ENCODE measurements at places on chromosomes 1 and 21. TPM values are rescaled to one million over a fixed set of nuclear protein-coding genes. Genes with fewer than 3 reads are reported as not detected.

Gene GSTM5
- not detected for total RNA-seq

- DNase-seq: no peak
These were observed 103.2 kb upstream of the KIF26B start for GRCh38 chr1:245051349-245052221.

Gene ITPKB
- total RNA-seq: 1.6 TPM

DNA sequence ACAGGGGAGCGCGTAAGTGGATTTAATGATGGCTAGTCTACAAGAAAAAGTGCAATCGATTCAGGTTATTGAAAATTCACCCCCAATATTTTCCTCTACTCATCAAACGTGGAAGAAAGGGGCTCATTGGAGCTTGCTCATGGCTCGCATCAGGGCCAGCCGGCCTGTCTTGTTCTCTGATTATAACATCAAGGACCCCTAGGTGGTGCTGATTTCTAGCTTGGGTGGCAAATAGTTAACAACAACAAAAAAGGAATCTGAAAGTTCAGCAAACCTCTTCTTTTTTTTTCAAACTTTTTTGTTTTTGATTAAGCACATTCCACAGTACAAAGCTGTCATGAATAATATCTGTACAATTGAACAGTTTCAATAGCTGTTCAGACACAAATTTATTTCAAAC, 35.8 kb upstream of the SOD1 start:
- no peak for DNase-seq

GRCh38 chr1:205259324-205259832, 31.6 kb downstream of the TMCC2 start:
- DNase-seq: no peak

GRCh38 chr1:81559662-81560350, 240.9 kb upstream of the ADGRL2 start:
- no peak for DNase-seq

- no peak for DNase-seq
These were observed 18.2 kb upstream of the RNF223 start for GRCh38 chr1:1092149-1092855.

Gene STXBP3
- total RNA-seq: 72.4 TPM

Gene HES3
- total RNA-seq: not detected

Gene IER5
- 16.8 TPM for total RNA-seq

GRCh38 chr1:169271098-169271497, 96.5 kb downstream of the NME7 start:
- DNase-seq: peak; percentile 16

Gene TMED5
- total RNA-seq: 103 TPM

GRCh38 chr21:38291874-38292273, 35.1 kb downstream of the KCNJ15 start:
- peak; percentile 53 for DNase-seq

- no peak for DNase-seq
These were observed 4.8 kb downstream of the SLC27A3 start for GRCh38 chr1:153779781-153780541.

Gene OR2L3
- not detected for total RNA-seq

DNA sequence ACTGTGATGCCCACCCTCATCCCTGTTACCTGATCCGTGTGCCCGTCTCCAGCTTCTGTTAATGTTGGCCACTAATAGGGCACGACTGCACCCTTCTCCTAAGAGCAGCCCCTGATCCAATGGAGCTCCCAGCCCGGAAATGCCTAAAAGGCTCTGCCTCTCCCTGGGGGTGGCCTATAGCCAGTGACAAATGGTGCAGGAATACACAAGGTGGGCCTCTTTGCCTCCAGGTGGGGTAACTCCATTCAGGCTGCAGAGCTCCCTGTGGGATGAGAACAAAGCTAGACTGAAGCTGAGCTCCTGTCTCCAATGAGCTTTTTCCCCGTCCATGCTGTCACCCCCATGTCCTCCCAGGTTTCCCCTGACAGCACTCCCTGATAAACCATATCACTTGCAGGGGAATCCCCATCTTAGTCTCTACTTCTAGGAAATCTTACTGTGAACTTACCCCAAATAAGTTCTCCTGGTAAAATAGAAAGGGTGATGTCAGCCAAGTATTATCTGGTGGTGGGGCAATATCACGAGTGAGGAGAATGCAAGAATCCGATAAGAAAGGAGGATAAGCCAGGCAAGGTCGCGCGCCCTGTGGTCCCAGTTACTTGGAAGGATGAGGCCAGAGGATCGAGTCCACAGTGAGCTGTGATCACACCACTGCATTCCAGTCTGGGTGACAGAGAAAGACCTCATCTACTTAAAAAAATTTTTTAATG, 18.6 kb downstream of the S100A7A start:
- no peak for DNase-seq

DNA sequence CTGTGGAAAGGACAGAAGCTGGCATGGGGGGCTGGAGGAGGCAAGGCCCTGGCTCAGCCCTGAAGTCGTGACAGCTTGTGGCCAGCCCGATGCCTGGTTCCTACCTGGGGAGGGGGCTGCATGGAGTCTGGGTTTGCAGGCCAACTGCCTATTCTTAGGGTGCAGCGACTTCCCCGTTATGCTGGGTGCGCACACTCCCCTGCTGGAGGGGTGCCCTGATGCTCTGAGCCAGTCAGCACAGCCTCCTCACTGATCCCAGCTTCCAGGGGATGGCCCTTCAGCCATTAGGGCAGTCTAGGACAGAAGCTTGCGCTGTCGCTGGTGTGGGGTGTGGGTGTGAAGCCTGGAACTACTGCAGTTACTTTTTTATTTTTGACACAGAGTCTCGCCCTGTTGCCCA, 30.0 kb upstream of the SLC19A1 start:
- DNase-seq: no peak

DNA sequence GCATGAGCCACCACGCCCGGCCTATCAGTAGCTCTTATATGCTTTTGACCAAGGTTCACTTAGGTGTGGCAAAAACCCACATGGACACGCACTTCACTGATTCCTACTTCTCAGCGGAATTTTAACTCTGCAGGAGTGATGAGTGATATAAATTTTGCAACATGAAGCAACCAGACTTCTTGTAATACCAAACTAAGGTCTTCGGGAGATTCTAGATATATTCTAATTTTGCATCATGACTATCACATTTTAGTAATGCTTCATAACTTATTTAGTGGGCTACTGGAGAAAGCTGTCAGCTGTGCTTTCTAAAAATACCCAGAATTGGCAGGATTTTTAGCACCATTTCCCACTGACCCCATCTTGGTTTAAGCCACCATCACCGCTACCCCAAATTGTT, 27.8 kb downstream of the RHCE start:
- no peak for DNase-seq

DNA sequence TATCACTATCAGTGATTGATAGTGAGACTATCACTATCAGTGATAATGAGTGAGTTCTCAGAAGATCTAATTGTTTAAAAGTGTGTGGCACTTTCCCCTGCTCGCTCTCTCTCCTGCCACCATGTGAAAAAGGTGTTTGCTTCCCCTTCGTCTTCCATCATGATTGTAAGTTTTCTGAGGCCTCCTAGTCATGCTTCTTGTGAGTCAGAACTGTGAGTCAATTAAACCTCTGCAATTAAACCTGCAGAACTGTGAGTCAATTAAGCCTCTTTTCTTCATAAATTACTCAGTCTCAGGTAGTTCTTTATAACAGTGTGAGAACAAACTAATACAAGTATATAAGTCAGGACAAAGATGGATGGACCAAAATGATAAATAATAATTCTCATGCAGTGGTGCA, 7.0 kb upstream of the IL23R start:
- peak; percentile 67 for DNase-seq

- DNase-seq: no peak
These were observed 1002.4 kb upstream of the ADGRL4 start for GRCh38 chr1:80008934-80009333.

Gene PIK3C2B
- total RNA-seq: 1.9 TPM

- DNase-seq: no peak
These were observed 23.0 kb downstream of the ARHGEF16 start for GRCh38 chr1:3477241-3477995.

Gene OVAAL
- not detected for total RNA-seq

Gene OR10J1
- not detected for total RNA-seq

DNA sequence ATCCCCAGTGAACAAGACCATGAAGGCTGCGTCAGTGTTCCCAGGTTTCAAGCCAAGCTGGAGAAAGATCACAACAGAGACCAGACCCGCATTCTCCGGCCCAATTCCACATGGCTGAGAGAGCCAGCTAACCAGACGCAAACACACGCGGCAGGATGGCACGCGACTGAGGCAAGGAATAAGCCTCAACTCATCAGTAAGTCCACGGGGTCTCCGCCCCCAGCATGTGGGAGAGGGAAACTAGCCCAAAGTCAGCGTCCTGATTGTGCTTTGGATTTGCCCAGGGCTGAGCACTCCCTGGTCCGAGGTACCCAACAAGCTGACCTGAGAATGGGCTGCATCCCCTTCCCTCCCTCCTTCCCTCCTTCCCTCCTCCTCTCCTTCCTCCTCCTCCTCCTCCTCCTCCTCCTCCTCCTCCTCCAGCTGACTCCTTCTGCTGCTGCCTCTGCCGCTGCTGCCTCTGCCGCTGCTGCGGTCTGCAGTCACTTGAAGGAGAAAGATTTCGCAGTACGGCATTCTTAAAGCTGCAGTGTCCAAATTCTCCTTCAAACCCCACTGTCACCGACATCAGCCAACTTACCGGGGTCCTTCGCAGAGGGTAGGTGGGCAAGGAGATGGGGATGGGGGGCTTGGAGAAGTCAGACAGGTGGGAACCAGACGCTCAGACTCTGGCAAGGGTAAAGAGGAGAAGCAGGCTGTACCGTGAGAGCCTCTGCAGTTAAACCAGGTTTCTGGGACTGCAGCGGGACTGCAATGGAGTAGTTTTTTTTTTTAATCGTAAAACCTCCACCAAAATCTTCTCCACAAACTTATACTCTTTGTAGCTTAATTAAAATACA, 33.0 kb upstream of the H6PD start:
- peak; percentile 28 for DNase-seq

DNA sequence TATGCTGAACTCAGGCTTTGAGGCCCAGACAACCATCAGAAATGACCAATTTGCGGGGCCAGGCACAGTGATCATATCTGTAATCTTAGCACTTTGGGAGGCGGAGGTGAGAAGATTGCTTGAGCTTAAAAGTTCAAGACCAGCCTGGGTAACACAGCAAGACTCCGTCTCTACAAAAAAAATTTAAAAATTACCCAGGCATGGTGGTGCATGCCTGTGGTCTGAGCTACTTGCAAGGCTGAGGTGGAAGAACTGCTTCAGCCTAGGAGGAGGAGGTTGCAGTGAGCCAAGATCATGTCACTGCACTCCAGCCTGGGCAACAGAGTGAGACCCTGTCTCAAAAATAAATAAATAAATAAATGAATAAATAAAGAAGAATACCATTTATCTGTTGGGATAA, 156.5 kb downstream of the EIF4G3 start:
- DNase-seq: peak; percentile 52
